ENCODE measurements at places on chromosomes 6 and 20. TPM values are rescaled to one million over a fixed set of nuclear protein-coding genes. Genes with fewer than 3 reads are reported as not detected.

GRCh38 chr20:23106271-23106851 lies 20.2 kb upstream of the CD93 start:
- peak overlapping the region; percentile 82 for H3K27ac ChIP-seq
- peaks cover 70% of the 10 kb centered on the region for H3K4me1 ChIP-seq
- no peaks in the 10 kb centered on the region for H3K36me3 ChIP-seq
- DNase-seq, result peak; percentile 77
- H3K27me3 ChIP-seq, result no peaks in the 10 kb centered on the region

DNA sequence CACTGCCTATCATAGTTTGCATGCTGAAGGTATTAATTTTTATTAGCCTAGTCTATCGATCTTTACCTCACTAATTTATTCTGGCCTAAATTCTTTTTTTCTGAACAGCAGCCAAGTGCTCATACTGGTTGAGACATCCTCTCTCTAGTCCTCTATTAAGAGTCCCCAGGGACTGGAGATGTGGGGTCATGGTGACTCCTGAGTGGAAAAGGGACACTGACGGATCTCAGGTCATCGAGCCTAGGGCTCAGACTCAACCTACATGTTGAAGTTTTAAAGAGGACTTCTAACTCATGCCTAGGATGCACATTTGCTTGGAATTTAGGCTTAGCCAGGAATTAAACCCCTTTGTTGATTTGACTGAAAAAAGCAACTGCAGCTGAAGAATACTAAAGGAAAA lies 378.1 kb downstream of the BTBD9 start:
- no peak overlapping the region for H3K27ac ChIP-seq
- H3K27me3 ChIP-seq, result no peaks in the 10 kb centered on the region
- H3K4me1 ChIP-seq, result no peaks in the 10 kb centered on the region
- no peak overlapping the region for H3K4me3 ChIP-seq
- H3K36me3 ChIP-seq, result no peaks in the 10 kb centered on the region

GRCh38 chr6:105799056-105799455 lies 287.1 kb upstream of the PRDM1 start:
- H3K27me3 ChIP-seq, result no peaks in the 10 kb centered on the region
- no peaks in the 10 kb centered on the region for H3K36me3 ChIP-seq
- no peak for DNase-seq
- H3K27ac ChIP-seq, result no peak overlapping the region
- peaks cover 36% of the 10 kb centered on the region for H3K4me1 ChIP-seq

DNA sequence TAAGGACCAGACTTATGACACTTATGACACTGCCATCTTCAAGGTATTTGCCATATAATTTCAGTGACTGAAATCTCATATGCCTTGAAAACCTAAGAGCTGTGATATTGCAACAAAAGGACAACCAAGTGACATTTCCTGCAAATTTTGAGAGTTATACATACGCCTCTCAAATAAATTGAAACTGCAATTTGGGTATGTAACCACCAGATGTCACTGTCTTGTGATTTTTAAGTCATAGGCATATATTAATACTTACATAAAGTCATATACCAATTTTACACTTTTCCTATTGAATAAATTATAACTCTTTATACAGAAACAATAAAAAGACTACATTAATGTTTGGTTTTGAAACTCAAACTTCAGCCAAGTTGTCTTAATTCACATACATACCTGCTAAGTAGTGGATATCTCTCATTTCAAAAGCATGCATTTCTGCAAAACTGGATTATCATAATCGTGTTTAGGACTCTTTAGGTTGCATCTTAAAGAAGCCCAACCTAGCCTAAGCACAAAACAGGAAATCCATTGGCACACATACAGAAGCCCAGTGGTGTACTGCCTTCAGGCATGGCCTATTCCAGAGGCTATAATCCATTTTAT lies 180.2 kb downstream of the PACRG start:
- H3K4me1 ChIP-seq, result no peaks in the 10 kb centered on the region
- no peaks in the 10 kb centered on the region for H3K27me3 ChIP-seq
- peak; percentile 4 for DNase-seq
- H3K36me3 ChIP-seq, result no peaks in the 10 kb centered on the region

GRCh38 chr20:34927736-34928135 lies 27.9 kb downstream of the GSS start:
- H3K4me1 ChIP-seq, result no peaks in the 10 kb centered on the region
- DNase-seq, result no peak
- H3K36me3 ChIP-seq, result peaks cover 100% of the 10 kb centered on the region
- no peak overlapping the region for H3K4me3 ChIP-seq

DNA sequence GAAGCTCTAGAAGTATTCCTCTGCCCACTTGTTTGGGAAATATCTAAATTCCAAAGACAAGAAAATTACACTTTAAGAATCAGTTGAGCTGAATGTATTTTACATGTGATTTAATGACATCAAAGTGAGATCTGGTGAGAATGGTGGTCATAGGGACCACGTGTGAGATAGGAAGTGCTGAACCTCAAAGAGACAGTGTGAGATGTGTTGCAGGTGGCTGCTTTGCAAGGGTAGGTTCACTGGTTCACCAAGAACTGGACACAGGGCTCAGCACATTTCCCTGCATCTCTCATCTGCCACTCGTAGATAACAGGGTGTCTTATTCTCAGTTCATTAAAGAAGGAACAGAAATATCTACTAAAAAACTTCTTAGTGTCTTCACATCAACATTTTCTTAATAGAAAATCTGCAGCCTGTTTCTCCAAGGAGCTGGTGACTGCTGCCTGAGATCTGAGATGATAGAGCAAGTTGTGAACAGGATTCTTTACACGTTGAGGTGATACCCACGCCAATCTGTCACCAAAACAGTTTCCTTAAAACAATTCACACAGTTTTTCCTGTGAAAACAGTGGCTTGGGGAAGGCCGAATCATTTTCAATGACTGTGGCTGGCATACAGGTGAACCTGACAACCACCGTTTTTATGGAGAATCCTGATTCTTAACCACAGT lies 7.2 kb downstream of the CCR6 start:
- no peaks in the 10 kb centered on the region for H3K27me3 ChIP-seq
- no peak overlapping the region for H3K27ac ChIP-seq
- H3K4me1 ChIP-seq, result peaks cover 4% of the 10 kb centered on the region
- H3K4me3 ChIP-seq, result no peak overlapping the region

DNA sequence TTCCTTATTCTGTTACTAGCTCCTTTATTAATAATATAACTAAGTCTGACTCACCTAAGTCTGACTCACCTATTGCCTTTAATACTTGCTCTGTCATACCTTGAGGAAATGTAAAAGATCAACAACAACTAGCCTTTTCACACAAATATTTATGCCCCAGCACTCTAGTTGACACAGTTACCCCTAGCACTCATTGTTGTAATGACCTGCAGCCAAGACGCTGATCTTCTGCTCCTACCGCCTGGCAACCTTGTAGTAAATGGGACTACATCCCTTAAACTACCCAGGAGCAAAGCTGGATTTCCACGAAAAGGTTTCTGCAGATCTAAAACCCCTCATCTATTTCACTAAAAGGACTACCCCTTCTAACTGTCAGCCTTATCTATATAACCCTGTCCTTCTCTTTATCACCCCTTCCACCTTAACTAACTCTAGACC lies 90.0 kb downstream of the PLG start:
- H3K4me3 ChIP-seq, result no peak overlapping the region
- DNase-seq, result no peak
- H3K4me1 ChIP-seq, result no peaks in the 10 kb centered on the region
- H3K36me3 ChIP-seq, result no peaks in the 10 kb centered on the region
- H3K27ac ChIP-seq, result no peak overlapping the region

- peak; percentile 85 for DNase-seq
- no peaks in the 10 kb centered on the region for H3K27me3 ChIP-seq
- H3K36me3 ChIP-seq, result no peaks in the 10 kb centered on the region
- peak overlapping the region; percentile 58 for H3K4me3 ChIP-seq
Measured at GRCh38 chr20:48831718-48832404, 4.1 kb upstream of the PREX1 start.

DNA sequence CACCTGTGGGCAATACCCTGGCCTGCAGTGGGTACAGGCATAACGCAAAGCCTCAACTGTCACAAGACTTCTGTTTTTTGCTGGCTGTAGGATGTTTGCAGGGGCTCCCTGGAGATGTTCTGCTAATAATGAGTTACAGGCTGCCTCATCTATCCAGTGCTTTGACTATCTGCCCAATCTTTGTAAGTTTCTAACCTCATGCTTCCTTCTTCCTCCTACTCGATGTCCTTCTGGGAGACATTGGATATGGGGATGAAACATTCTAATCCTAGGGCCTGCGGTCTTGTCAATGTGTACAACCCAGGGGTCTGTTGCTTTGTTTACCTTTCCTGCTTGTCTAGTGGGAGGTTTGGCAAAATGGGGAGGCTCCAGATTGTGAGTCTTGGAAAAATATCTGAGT lies 136.8 kb upstream of the TCF21 start:
- H3K27ac ChIP-seq, result no peak overlapping the region
- H3K4me1 ChIP-seq, result no peaks in the 10 kb centered on the region
- H3K4me3 ChIP-seq, result no peak overlapping the region
- no peaks in the 10 kb centered on the region for H3K36me3 ChIP-seq

DNA sequence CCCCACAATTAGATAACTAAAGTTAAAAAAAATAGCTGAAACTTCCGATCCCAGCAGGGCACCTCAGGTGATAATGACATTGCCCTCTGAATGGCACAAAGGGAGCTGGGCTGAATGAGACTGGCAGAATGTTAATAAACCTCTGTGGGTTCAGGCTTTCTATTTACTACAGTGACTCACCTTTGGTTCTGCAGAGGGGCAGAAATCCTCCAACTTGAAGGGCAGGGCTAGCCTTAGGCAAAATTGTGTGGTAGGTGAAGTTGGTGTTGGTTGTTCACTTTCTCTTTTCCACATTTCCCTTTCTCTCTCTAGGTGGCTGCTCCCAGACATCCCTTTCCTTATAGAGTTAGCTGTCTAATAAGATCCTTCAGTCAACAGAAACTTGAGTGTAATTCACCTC lies 625.2 kb downstream of the EPM2A start:
- no peaks in the 10 kb centered on the region for H3K27me3 ChIP-seq
- no peaks in the 10 kb centered on the region for H3K4me1 ChIP-seq
- no peak for DNase-seq
- H3K4me3 ChIP-seq, result no peak overlapping the region
- H3K27ac ChIP-seq, result no peak overlapping the region
- H3K36me3 ChIP-seq, result no peaks in the 10 kb centered on the region

The LST1 gene
- polyA plus RNA-seq, result 1,103 TPM

The PI16 gene
- polyA plus RNA-seq, result not detected

The FGD2 gene
- 50.0 TPM for polyA plus RNA-seq

The CRYBG1 gene
- 7.9 TPM for polyA plus RNA-seq

The MTCH1 gene
- polyA plus RNA-seq, result 111 TPM
